Bronchial epithelial cell (primary cell): ENCODE measurements at places on chromosomes 5 and 9. TPM values are rescaled to one million over a fixed set of nuclear protein-coding genes. Genes with fewer than 3 reads are reported as not detected.

The IFNB1 gene
- 0.26 TPM in 2 replicates for total RNA-seq

The NDUFS6 gene
- 21.1 and 49.9 TPM in 2 replicates for total RNA-seq

The TAF11L6 gene
- total RNA-seq, result not detected in 2 replicates

DNA sequence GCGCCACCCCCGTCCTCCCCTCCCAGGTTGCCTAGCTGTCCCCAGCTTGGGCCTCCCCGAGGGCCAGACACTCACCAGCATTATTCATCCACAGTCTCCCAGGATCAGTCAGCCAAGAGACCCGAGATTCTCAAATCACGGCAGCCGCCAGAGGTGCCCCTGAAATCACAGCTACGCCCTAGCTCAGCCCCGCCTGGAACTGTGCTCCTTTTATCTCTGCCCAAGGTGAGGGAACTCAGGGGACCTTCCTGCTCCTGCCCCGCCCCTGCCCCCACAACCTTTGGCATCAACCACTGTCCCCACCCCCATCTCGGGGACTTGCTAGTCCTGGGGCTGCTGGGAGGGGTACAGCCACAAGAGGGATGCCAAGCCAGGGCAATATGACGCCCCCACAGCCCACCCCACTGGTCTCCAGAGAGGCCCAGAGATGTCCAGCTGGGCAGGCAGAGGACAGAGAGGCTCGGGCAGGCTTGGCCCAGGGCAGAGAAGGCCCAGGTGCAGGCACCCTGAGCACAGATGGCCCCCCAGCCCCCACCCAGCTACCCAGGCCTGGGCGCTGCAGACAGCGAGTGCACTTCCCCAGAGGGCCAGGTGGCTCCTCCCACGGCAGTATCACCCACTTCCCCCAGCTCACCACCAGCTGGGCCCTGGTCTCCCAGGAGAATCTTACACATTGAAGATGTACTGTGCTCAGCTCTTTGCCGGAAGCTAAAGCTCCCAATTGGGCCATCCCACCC lies at the start of gene FUT7:
Gene FUT7, minus strand, starts transcription at position 185 of the 737 bp plus-strand sequence. Its CDS starts 97 bp downstream, at position 88.
- DNase-seq, result no peak

GRCh38 chr5:175796536-175797499 lies 74.6 kb upstream of the CPLX2 start:
- DNase-seq, result peak; percentile 40

DNA sequence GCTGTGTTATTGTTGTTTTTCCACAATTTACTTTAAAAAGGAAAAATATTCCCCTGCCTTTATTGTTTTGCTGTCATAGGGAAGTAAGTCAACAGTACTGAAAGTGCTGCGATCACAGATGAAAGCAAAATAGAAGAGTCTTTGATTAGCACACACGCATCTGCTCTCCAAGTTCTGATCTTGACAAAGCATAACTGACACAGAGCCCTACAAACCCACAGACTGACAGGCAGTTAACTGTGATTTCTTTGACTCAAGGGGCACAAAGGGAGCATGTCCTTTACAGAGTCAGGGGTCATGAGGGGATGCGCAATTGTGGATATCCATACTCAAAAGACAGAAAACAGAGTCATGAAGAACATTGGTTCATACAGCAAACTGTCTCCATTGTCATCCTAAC lies 123.7 kb downstream of the SNCAIP start:
- DNase-seq, result no peak

DNA sequence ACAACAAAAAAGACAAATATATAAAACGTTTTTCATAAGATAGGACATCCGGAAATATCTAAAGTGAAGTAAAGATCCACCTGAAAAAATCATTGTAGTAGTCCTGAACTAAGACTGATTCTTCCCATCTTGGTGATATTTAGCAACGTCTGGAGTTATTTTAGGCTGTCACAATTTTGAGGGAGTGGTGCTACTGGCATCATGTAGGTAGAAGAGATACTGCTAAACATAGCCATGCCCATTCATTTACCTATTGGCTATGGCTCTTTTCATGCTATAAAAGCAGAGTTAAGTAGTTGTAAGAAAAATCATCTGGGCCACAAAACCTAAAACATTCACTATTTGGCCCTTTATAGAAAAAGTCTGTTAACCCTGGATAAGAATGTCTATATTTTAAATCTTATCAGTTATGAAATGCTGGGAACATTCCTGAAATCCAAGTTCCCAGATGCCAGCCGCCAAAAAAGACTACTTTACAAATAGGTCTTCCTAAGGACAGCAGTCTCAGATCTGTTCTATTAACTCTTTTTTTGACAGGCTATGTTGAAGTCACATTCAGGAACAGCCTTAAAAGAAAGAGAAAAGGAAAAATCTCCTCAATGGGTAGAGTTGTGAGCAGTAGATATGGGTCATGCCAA lies 27.0 kb downstream of the RAPGEF6 start:
- no peak for DNase-seq

DNA sequence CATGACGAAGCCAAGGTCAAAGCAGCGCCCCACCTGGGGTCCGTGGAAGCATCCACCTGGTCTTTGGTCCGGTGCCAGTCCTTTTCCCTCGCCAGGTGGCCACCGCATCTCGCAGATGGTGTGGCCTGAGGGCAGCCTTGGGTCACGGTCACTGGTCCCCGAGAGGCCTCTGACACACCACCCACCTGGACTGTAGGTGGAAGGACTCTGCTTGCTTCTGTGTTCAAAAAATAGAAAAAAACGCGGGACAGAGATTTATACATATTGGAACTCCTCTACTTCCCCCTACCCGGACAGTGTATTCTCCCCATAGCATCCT lies 466 bp upstream of the TTC39B start:
- no peak for DNase-seq

- no peak for DNase-seq
These were observed 31.0 kb upstream of the ALDH1B1 start for GRCh38 chr9:38361473-38361850.

DNA sequence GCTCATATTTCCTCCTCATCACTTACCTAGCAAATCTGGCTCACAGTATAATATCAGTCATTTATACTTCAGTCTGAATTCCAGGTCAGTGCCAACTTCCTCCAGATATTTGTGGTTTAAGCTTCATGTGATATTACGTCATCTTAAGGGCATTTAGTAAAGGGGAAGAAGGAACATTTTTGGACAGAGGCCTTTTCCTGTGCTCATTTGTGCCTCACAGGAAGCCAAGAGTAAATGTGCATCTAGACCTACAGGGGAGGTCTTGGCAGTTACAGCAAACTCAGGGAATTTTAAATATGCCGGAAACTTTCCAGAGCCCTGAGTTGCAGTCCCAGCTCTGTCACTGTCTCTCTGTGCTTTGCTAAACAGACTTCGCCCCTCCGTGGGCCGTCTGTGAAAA lies 12.3 kb upstream of the KCNIP1 start:
- DNase-seq, result peak; percentile 72

DNA sequence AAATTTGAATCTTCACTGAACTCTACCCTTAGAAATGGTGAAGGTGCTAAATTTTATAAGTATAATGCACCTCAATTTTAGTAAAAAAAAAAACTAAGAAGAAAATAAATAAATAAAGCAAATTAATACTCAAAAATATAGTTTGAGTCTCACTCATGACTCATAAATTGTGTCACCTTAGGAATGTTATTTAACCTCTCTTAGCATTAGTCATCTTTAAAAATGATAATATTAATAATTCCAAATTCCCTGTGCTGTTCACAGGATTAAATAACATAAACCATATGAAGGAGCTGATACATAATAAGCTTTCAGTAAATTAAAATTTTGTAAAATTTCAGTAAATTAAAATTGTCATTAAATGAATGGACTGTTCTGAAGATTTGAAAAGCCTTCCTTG lies 339.8 kb upstream of the RGMB start:
- DNase-seq, result peak; percentile 77

- DNase-seq, result no peak
These were observed 125.1 kb upstream of the SH3GL2 start for GRCh38 chr9:17453751-17454150.

DNA sequence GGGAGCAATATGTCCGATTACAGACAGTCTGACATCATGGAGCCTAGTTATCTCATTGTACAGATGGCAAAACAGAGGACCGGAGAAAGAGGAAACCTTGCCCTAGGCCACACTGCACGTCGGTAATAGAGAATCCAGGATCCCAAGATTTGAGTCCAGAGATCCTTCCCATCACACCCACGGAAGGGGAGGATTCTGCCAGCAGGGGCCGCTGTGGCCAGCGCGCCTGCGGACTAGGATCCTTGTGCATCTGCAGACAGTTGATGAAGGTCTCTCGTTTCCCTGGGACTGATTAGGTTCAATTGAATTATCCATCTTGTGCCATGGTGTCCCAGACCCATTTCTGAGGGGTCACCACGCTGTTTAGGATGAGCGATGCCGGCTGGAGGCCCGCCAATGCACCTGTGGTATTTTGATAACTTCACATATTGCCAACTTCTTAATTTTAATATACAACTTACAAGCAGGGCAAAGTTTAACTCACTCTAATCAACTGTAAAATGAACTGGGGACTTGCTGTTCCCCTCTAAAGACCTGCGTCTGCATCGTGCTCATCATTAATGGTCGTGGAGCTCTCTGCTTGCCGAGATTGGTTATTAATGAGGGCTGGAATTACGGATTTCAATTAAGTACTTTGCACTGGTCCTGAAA lies 592.7 kb upstream of the BRINP1 start:
- peak; percentile 18 for DNase-seq

DNA sequence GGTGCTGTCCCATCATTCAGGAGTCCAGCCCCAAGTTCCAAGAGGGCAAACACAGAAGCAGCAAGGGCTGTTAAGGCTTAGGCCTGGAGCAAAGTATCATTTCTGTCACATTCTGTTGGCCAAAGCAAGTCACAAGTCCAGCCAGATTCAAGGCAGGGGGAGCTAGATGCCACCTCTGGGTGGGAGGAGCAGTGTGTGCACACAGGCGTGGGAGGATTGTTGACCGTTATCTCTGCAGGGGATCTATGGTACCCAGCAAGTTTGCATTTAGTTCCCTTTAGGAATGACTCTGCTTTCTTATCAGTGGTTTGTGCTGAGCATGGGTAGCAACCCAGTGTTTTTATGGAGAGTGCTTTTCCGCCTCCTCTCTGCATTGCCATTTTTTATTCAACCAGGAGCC lies 278.9 kb downstream of the NR3C1 start:
- DNase-seq, result no peak

- DNase-seq, result peak; percentile 65
These were observed 30.2 kb upstream of the CDKN2B start for GRCh38 chr9:22039258-22039657.
